CD14-positive monocyte (primary cell): ENCODE measurements at places on chromosomes 13 and 19. TPM values are rescaled to one million over a fixed set of nuclear protein-coding genes. Genes with fewer than 3 reads are reported as not detected.

GRCh38 chr19:7637374-7638256 is 705 bp downstream of the STXBP2 start:
- peak overlapping the region; percentile 100 for H3K27ac ChIP-seq
- peak; percentile 88 for DNase-seq
- peaks cover 45% of the 10 kb centered on the region for H3K36me3 ChIP-seq
- peaks cover 49% of the 10 kb centered on the region for H3K4me1 ChIP-seq
- H3K4me3 ChIP-seq: peak overlapping the region; percentile 99
- no peaks in the 10 kb centered on the region for H3K27me3 ChIP-seq

DNA sequence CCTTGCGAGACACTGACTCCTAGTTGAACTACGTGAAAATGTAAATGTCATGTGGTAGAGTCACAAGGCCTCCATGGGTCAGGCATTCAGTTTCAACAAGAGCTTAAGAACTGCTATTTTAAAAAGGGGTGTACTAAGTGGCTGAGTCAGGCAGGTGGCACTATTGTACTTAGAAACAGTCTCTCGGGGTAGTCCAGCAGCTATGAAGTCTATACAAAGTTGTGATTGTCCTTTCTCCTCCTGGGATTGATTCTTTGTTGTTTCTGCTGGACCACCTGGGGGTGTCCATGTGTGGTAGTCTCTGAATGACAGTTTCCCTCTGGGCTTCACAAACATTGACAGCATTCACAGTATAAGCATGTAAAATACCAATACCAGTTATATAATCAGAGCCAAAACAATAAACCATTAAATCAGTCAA is 33.0 kb downstream of the UGGT2 start:
- no peak overlapping the region for H3K4me3 ChIP-seq
- no peak overlapping the region for H3K27ac ChIP-seq
- peaks cover 36% of the 10 kb centered on the region for H3K36me3 ChIP-seq
- DNase-seq: peak; percentile 26
- no peaks in the 10 kb centered on the region for H3K27me3 ChIP-seq

DNA sequence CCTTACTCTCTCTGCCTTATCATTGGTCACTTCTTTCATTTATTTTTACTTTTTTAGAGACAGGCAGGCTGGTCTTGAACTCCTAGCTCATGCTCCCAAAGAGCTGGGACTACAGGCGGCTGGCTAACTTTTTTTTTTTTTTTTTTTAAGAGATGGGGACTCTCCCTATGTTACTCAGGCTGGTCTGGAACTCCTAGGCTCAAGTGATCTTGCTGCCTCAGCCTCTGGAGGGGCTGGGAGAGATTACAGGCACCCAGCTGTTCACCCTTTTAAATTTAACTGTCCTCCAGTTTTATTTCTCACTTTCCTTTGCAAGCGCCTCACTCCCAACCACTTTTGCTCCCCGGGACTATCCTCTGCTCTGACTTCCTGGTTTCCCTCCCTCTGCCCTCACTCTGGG is 5.6 kb upstream of the CLDN10 start:
- DNase-seq: no peak
- H3K27me3 ChIP-seq: peaks cover 2% of the 10 kb centered on the region
- no peak overlapping the region for H3K4me3 ChIP-seq
- peaks cover under 1% of the 10 kb centered on the region for H3K4me1 ChIP-seq
- no peak overlapping the region for H3K27ac ChIP-seq

DNA sequence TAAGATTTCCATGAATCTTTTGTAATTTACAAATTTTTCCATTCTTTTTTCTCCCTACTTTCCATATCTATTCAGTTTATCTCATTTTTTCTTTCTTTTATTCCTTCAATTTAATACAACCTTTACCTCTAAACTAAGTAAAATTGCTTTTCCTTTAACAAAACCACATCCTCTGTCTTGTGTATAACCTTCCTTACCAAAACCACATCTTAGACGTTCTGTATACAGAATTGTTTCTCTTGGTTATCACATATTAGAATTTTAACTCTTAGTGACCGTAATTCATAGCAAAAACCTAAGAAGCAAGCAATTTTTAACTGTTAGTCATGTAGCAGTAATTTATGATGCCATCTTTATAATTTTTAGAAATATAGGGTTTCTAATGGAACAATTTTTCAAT is 15.0 kb downstream of the PPP5C start:
- no peak overlapping the region for H3K27ac ChIP-seq
- no peak overlapping the region for H3K4me3 ChIP-seq
- H3K27me3 ChIP-seq: no peaks in the 10 kb centered on the region
- no peak for DNase-seq

- no peak for DNase-seq
- H3K4me3 ChIP-seq: no peak overlapping the region
- H3K4me1 ChIP-seq: no peaks in the 10 kb centered on the region
- no peaks in the 10 kb centered on the region for H3K27me3 ChIP-seq
- no peaks in the 10 kb centered on the region for H3K36me3 ChIP-seq
Measured at GRCh38 chr19:56348289-56348877, 33.7 kb upstream of the ZSCAN5A start.

DNA sequence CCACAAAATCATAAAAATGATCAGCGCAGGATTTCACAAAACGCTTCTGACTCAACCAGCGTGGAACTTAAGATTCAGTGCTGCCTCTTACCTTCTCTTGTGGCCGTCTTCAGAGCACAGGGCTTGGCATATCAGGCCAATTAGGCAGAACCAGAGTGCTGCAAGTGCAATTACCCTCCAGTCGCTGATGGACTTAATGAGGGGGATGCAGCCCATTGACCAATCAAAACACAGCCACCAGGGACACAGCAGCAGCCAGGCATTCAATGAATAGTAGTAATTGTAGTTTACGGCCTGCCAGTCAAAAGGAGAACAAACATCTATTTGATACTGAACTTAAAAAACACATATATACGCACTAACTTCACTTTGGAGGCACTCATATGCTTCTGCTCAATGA is 38.2 kb downstream of the TMTC4 start:
- no peak overlapping the region for H3K4me3 ChIP-seq
- no peak for DNase-seq
- no peak overlapping the region for H3K27ac ChIP-seq
- no peaks in the 10 kb centered on the region for H3K27me3 ChIP-seq

DNA sequence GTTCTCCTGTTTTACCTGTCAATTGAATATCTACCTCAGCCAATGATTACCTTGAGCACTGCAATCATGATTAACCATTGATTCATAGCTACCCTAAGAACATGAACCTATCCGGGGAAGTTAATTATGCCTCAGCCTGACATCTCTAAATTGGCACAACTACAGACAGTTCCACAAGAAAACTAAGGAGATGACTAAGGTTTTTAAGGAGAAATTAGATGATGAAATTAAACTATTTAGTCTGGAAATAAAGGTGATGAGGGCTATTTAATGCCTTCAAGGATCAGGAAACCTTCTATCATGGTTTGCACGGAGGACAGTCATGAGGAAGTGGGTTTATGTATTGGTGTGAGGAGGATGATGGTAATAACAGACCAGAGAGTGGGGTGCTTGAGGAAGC is 203.4 kb downstream of the COL4A1 start:
- no peak for DNase-seq
- H3K4me3 ChIP-seq: no peak overlapping the region

- no peaks in the 10 kb centered on the region for H3K4me1 ChIP-seq
- H3K27me3 ChIP-seq: no peaks in the 10 kb centered on the region
- H3K4me3 ChIP-seq: no peak overlapping the region
- H3K36me3 ChIP-seq: peaks cover 59% of the 10 kb centered on the region
- no peak overlapping the region for H3K27ac ChIP-seq
Measured at GRCh38 chr19:9849791-9850190, 14.7 kb downstream of the PIN1 start.

DNA sequence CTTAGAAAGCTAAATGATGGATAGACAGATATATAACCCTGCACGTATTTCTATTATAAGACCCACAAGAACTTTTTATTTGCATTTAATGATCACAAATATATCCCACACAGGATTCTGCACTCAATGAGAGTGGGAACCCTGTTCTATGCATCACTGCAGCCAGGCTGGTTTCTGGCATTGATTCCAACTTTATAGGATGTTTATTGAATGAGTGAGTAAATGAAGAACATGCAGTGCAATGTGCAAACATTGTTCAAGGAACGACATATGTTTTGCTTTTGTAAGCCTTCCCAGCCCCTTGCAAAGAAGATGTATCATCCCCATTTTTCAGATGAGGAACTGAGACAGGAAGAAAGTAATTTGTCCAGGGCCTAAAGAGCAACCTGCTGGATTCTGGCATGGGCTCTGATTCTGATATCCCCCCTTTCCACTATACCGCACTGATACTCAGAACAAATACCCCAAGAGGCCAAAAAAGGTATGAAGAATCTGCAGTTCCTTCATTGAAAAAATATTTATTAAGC is 246.3 kb downstream of the LACC1 start:
- no peaks in the 10 kb centered on the region for H3K4me1 ChIP-seq
- no peaks in the 10 kb centered on the region for H3K27me3 ChIP-seq
- H3K4me3 ChIP-seq: no peak overlapping the region
- no peak for DNase-seq
- no peak overlapping the region for H3K27ac ChIP-seq

DNA sequence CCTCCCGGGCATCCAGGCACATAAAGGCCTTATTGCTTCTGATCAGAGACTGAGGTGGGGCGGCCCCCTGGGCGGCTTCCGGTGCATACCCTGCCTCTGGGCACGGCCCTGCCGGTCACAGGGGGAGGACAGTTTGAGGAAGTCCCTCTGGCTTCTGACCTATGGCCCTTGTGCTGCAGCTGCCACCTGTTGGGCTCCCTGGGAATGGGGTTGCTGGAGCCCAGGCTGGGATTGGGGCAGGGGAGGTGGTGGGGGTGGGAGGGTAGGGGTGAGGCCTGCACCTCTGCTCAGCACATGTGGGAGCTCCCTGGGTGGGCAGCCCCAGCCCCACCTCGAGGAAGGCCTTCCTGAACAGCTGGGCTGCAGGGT is 10.7 kb downstream of the ANO8 start:
- H3K4me1 ChIP-seq: peaks cover 15% of the 10 kb centered on the region
- peaks cover 12% of the 10 kb centered on the region for H3K27me3 ChIP-seq
- DNase-seq: peak; percentile 64

DNA sequence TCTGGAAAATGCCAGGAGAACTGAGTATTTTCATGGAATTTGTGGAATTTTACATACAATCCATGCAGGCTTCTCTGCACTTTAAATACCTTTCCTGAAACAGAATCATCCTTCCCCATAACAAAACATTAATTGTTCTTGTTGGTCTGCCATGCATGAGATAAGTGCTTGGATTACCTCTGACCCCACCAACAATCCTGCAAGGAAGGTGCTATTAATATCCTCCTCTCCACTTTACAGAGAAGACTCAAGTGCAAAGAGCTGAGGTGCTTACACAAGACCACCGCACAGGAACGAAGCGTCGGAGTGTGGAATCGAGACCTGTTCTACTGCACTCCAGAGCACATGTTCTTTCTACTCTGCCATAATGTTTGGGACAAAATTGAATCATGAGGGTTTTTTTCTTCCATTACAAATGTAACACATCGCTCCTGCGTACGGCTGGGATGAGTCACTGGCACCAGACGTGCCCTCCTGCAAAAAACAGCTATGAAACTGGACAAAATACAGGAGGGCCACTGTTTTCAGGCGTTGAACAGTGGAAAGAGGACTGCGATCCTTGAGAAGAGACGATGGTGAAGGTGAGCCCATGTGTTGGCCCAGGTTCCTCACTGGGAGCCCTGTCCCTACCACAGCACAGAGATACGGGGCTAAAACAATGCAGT is 12.9 kb upstream of the LRRC4B start:
- no peaks in the 10 kb centered on the region for H3K4me1 ChIP-seq
- H3K27ac ChIP-seq: no peak overlapping the region
- H3K4me3 ChIP-seq: no peak overlapping the region

- H3K27me3 ChIP-seq: no peaks in the 10 kb centered on the region
- no peaks in the 10 kb centered on the region for H3K4me1 ChIP-seq
- no peak overlapping the region for H3K27ac ChIP-seq
- H3K4me3 ChIP-seq: no peak overlapping the region
- no peaks in the 10 kb centered on the region for H3K36me3 ChIP-seq
- DNase-seq: no peak
Measured at GRCh38 chr13:62014299-62014698, 598.6 kb upstream of the PCDH20 start.

DNA sequence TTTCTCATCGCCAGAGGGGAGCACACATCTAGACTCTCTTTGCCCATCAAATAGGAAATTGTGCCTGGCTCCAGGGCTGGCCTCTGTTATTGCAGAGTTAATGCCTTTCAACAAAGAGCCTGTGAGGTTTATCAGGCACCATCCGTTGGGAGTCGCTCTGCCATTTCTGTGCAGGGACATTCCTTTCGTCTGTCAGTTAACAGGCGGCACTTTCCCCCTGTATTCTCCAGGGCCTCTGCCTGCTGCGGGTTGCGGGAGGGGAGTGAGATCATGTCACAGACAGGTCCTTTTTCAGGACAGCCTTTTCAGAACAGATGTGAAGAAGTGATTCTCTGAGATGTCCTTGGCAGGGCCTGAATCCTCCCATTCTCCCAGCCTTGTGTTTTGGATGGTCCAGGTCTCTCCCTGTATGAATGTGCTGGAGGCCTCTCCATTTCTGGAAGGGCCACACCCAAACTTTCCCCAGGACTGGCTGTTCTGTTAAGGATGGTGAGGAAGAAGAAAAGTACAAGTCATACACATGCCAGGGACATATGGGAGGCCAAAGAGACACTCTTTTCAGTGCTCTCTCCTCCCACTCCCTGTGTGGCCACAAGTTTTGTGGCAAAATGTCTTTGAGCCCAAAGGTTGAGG is 14.9 kb downstream of the SERP2 start:
- DNase-seq: no peak
- no peak overlapping the region for H3K4me3 ChIP-seq
- H3K4me1 ChIP-seq: no peaks in the 10 kb centered on the region
- H3K27me3 ChIP-seq: no peaks in the 10 kb centered on the region

GRCh38 chr13:35771898-35772297 is 295.4 kb upstream of the MAB21L1 start:
- no peak overlapping the region for H3K27ac ChIP-seq
- H3K36me3 ChIP-seq: no peaks in the 10 kb centered on the region
- no peaks in the 10 kb centered on the region for H3K4me1 ChIP-seq
- no peak for DNase-seq
- no peaks in the 10 kb centered on the region for H3K27me3 ChIP-seq
- H3K4me3 ChIP-seq: no peak overlapping the region

DNA sequence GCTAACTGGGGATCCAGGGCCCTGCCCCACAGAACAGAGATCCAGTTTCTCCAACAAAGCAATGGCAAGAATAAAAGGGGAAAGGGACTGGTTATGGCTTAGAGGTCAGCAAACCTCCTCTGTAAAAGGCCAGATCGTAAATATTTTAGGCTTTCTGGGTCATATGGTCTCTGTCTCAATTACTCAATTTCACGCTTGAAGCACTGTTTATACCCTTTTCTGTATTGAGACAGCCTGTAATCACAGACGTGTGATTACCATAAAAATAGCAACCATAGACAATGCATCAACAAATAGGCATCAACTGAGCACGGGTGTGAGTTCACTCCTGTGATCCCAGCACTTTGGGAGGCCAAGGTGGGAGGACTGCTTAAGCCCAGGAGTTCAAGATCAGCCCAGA is 9.3 kb downstream of the RAB3D start:
- no peak overlapping the region for H3K27ac ChIP-seq
- peaks cover 86% of the 10 kb centered on the region for H3K36me3 ChIP-seq
- H3K4me1 ChIP-seq: peaks cover 29% of the 10 kb centered on the region
- no peaks in the 10 kb centered on the region for H3K27me3 ChIP-seq
- no peak for DNase-seq
- H3K4me3 ChIP-seq: no peak overlapping the region

The SAFB2 gene
- polyA plus RNA-seq: 53.4 and 57.8 TPM in 2 replicates

The LCP1 gene
- 412 and 653 TPM in 2 replicates for polyA plus RNA-seq

The BRME1 gene
- polyA plus RNA-seq: not detected

The ZNF607 gene
- polyA plus RNA-seq: 0.49 TPM

The PEAK3 gene
- 2.9 TPM for polyA plus RNA-seq

The TLE6 gene
- not detected for polyA plus RNA-seq
